ENCODE measurements at places on chromosomes 3 and 15.

DNA sequence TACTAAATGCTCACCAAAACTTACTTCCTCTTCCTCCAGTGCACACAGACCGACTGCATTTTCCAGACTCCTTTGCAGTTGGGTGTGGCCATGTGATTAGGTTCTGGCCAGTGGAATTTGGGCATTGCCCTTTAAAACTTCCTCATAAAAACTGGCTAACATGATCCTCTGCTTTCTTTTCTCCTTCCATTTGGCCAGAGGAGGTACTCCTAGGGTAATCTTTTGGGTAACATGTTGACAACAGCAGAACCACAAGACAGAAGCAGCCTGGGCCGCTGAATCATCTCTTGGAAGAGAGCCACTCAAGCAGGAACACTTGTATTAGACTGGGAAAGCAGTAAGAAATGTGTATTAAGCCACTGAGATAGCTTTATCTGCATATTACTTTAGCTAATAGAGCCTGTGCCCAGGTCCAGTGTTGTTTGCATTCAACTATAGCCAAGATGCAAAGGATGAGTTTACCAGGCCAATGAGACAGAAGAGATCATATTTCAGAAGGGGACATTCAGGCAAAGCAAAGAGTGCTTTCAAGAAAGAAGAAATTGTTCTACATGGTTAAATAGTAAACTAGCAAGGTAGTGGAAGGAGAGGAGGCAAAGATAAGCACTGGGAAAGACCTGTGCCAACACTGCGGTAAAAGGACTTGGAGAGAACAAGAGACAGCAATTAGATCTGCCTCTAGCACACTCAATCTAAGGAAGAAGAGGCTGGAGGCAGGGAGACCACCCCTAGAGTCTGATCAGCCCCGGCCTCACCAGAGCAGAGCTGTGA lies 79.8 kb downstream of the PLCH1 start:
- no peak for DNase-seq

GRCh38 chr3:172148702-172149565 lies 109.6 kb downstream of the FNDC3B start:
- no peak for DNase-seq

DNA sequence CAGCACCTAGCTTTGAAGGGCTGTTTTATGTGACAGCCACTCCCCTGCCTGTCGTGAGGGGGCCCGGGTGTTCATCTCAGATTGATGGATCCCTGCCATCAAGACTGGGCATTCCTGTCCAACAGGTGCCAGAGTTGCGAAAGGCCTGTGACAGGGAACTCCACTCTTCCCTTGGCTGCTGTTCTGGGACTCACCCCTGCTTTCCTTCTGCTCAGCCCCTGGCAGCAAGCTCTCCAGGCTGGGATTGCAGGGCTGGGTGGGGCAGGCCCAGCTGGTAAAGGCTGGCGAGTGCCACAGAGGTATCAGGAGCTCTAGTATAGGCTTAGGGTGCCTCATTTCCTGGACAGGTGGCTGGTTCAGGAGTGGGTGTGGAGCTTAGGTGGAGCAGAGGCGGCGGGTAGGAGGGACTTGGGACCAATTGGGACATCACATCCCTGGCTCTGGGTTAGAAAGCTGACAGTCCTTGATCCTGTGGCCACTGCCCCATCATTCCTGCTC lies at the start of gene PLA2G4B:
Gene PLA2G4B (plus strand): TSS at position 448 of the 498 bp plus-strand sequence. CDS start 67 bp downstream, outside the sequence.
- DNase-seq: no peak

- no peak for DNase-seq
Observed at GRCh38 chr3:12603969-12604368, 47.1 kb downstream of the MKRN2 start.

DNA sequence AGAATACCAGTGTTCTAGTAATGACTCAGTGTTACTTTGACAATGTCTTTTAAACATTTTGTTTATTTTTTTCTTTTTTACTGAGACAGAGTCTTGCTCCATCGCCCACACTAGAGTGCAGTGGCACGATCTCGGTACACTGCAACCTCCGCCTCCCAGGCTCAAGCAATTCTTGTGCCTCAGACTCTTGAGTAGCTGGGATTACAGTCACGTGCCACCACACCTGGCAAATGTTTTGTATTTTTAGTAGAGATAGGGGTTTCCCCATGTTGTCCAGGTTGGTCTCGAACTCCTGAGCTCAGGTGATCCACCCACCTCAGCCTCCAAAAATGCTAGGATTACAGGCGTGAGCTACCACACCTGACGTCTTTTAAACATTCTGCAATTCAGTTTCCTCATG lies 15.7 kb downstream of the AQR start:
- DNase-seq: no peak

DNA sequence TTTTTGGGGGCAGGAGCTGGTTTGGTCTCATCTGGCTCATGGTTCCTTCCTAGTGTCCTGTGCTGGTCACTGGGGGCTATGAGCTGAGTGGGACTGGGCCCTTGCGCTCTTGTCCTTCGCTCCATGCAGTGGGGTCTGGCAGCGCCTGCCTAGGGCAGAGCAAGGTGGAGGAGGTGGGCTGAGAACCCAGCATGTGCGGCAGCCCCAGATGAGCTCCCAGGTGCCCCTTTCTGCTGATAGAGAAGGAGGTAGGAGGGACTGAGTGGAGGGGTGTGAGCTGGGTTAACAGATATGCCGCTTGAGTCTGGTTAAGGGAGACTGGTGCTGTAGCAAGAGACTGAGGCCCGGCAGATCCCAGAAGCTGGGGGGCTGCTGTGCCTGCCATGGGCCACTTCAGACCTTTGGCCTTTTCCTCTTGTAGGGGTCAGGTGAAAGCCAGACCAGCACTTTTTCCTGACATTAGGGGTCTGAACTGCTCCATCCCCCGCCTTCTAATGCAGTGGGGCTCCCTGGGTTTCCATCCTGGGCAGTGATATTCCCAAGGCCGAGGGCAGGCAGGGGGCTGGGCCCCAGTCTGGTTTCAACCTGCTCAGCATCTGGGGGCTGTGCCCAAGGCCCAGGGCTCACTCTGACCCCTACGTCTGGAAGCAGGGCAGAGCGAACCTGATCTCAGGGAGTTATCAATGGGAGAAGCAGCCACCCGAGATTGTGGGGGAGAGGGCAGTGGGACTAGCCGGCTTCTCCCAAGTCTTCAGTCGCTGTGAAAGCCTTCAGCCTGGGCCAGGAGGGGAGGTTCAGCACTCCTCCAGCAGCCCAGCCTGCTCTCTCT lies 62.9 kb upstream of the PRR23C start:
- no peak for DNase-seq

DNA sequence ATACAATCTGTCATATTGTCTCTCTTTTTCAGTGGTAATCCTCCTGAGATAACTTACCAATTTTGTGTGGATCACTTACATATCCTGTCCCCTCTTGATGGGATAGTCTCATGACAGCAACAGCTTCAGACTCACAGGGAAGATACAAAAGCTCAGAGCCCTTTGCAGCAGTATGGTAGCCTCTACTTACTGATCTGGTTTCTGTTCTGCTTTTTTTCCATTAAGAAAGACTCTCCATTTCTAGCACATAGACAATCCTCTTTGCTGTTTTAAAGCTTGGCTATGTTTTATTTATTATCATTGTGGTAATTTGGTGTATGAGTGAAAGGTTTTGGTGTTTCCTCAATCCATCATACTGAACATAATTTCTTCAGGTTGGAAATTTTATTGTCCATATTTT lies 25.4 kb upstream of the SOX14 start:
- DNase-seq: no peak
